Femur (tissue), 1 donor: ENCODE measurements at places on chromosomes 2 and 18.

DNA sequence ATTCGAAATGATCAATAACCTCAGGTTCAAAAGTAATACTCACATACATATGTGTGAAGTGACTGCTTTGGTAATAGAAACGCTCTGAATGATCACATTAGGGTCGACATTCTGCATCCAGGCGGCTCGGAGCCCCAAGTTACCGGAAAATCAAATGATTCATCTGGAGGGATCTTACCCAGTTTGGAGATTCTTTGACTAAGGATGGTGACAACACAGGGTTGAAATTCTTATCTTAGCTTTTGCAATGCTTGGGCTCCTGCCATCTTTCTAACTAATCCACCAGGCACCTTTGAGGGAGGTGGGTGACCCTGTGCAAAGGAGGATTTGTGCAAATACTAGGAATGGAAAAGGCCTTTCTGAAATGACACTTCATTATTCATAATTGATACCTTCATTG is 10.8 kb downstream of the GBX2 start:
- DNase-seq, result no peak

- DNase-seq, result no peak
These were observed 70.6 kb downstream of the MGAT5 start for GRCh38 chr2:134324430-134324829.

DNA sequence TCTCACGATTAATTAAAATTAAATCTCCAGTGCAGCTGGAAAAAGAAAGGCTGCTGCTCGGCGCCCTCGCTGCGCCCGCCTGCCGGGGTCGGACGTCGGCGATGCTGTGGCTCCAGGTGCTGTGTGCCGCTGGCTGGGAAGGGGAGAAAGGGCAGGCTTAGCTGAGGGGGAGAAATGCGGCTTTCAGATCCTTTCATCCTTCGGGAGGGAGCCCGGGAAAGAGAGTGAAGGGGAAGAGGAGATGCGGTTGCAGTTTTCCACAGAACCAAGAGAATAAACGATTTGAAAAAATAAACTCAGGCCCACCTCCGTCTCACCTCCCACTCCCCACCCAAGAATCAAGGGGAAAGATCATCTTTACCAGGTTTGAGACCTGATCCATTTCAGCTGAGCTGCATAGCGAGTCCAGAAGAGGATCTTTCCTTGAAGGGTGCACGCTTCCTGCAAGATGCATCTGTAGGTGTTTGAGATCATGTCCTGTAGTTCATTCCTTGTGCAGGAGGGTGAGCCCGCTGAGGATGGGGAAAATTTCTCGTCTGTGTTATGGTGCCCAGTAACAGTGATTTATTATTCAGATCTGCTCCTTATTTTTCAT is 495 bp downstream of the TMEM169 start:
- DNase-seq, result no peak

DNA sequence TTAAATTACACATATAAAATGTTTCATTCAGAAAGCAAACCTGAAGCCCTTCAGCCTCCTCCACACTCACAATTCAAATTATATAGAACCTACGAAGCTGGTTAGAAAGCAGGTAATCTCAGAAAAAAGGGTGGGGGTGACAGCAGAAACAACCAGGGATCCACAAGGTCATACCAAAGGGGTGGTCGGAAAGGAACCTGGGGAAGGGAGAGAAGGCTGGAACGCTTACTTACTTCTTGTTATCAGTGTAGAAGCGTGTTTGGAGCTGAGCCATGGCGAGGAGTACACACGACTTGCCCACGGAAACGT is 316 bp downstream of the WDR12 start:
- DNase-seq, result no peak

- no peak for DNase-seq
These were observed 56.2 kb downstream of the BCL2L11 start for GRCh38 chr2:111176867-111177266.

- peak; percentile 55 for DNase-seq
These were observed 70.6 kb downstream of the SH3YL1 start for GRCh38 chr2:193141-193671.

- DNase-seq, result no peak
These were observed 27.0 kb upstream of the HNMT start for GRCh38 chr2:137937246-137937645.

- DNase-seq, result no peak
These were observed 129.0 kb downstream of the EVA1A start for GRCh38 chr2:75431763-75432162.

DNA sequence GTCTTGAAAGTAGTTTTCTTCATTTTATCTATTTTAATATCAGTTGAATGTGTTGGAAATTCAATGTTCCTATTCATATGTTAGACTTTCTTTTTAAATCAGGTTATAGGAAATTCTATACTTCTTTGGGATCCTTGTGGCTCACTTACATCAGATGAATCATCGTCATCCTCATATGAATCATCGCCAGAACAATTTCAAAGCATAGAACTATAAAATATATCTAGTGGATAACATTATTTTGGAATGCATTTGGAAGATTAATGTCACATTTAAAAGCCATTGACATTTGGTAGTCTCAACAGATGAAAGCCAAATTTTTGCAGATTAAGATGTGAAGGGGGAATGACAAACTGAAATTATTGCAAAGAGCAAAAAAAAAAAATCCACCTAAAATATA is 94.1 kb downstream of the FAM161A start:
- DNase-seq, result no peak

- no peak for DNase-seq
These were observed 36.9 kb upstream of the PDE1A start for GRCh38 chr2:182463760-182464159.

DNA sequence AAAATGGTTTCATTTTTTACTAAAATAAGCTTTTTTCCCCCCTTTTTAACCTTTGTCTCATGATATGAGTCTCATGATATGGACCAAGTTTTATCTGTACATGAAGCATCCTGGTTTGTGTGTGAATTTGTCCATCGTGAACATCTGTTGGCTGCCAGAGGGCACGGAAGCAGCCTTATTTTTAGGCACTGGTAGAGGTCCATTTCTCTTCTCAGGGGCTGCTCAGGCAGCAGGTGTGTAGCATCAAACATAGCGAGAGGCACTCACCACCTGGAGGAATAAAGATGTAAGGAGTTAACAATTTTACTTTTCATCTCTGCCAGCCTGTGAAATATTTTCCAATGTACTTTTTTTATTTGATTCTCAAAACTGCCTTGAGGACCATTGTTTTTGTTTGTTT is 134.5 kb downstream of the RHBDD1 start:
- DNase-seq, result no peak

DNA sequence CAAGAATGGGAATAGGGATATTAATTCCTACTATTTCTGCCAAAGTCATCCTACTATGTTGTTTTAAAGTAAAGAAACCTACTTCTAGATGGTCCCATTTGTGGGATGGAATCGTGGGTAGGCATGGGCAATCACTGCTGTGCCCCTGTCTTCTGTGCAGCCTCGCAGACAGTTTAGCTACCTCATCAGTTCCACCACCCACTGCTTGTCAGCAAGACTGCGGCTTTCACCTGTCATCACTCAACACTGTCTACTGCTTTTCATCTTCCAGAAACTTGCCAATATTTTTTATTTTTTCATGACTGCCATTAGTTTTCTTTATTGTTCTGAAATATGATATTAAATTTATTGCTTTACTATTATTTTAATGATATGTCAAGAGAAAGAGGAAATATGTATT is 368.1 kb upstream of the KYNU start:
- no peak for DNase-seq

GRCh38 chr2:152534460-152535135 is 182.7 kb downstream of the PRPF40A start:
- DNase-seq, result no peak

- DNase-seq, result no peak
These were observed 610.2 kb downstream of the DSC3 start for GRCh38 chr18:30432349-30432748.

DNA sequence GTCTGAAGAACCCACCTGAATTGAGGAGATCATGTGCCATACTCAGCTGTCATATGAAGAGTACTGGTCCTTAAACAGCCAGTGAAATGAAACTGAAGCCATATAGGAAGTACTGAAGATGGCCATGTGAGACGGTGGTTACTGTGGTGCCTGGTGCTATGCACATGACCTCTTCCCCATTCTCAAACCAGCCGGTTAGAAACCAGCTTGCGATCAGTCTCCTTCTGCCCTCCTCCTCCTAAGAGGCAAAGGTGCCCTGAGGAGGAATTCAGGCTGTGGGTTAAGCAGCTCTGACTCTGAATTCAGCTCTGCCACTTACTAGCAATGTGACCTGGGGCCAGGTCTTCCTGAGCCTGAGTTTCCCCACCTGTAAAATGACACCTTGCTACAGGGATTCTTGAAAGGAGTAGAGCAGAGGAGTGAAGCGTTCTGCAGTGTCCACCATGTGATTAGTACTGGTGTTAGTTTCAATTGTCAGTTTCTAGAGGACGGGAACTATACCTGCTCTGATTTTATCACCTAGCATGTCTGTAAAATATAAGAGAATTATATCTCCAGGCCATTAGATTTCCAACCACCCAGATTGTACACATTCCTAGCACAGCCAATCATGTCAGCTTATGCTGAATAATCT is 5.1 kb downstream of the FECH start:
- no peak for DNase-seq

GRCh38 chr2:217995731-217996231 is 7.0 kb downstream of the TNS1 start:
- peak; percentile 82 for DNase-seq

DNA sequence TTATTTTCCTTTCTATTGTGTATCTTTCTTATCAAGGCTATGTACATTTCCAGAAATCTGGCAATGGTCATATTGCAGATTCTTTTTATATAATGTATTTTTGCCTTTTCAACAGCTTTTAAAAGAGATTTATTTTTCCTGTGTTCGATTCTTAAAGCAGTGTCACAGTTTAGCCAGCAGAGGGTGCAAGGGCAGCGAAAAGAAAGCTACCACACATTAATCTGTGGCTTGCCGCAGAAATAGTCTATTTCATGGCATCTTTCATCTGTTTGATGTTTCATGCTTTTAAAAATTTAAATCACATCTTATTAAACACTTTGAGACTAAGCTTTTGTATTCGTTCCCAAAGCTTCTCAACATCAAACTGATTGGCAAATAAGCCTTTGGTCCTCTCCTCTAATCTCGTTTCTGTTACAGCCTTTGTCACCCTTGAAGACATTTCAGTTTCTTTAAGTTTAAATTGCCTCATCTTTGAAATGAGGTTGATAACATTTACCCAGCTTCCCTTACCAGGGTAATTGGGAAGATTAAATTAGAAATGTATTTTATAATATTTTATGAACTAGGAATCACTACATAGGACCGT is 73.3 kb downstream of the PIK3C3 start:
- no peak for DNase-seq

GRCh38 chr2:171882089-171882769 is 11.8 kb downstream of the SLC25A12 start:
- no peak for DNase-seq

- no peak for DNase-seq
These were observed 248.5 kb upstream of the RND3 start for GRCh38 chr2:150735894-150736498.

GRCh38 chr2:130347220-130347925 is 4.7 kb downstream of the IMP4 start:
- DNase-seq, result no peak
